Spleen (tissue), 13 donors: ENCODE measurements at places on chromosomes 3 and 15. TPM values are rescaled to one million over a fixed set of nuclear protein-coding genes. Genes with fewer than 3 reads are reported as not detected.

The C3orf18 gene
- total RNA-seq: 4.4 TPM

- H3K36me3 ChIP-seq: peaks cover 3% of the 10 kb centered on the region
- no peaks in the 10 kb centered on the region for H3K27me3 ChIP-seq
- no peak overlapping the region for H3K4me3 ChIP-seq
- no peaks in the 10 kb centered on the region for H3K4me1 ChIP-seq
These were observed 136.7 kb downstream of the GBE1 start for GRCh38 chr3:81624756-81625155.

DNA sequence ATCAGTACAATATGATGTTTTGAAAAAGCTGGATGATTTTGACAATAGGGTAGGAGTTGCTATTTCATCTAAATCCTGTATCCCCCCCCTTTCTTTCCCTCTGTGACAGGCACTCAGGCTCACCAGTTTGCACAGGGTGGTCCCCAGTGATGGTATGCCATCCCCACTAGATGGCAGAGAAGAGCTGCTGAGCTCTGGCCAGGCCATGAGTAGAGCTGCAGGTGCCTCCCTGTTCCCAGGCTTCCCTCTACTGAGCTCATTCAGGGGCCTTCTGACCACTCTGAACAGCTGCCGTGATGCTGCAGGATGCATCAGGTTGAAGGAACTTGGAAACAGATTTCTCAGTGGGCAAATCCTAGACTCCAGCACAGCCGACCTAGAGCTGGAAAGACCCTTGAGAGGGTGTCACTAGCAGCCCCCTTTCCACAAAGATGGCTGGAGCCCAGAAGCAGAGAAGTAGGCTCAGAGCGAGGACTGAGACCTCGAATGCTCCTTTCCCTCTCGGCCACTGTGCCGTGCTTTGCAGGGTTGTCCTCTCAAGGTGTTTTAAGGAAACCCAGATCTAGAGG lies 45.1 kb downstream of the EFCAB12 start:
- no peak overlapping the region for H3K4me3 ChIP-seq
- no peak overlapping the region for H3K27ac ChIP-seq
- H3K27me3 ChIP-seq: no peaks in the 10 kb centered on the region
- H3K36me3 ChIP-seq: peaks cover 14% of the 10 kb centered on the region

The ATP13A5 gene
- total RNA-seq: not detected

The WDR53 gene
- 13.5 TPM for total RNA-seq

DNA sequence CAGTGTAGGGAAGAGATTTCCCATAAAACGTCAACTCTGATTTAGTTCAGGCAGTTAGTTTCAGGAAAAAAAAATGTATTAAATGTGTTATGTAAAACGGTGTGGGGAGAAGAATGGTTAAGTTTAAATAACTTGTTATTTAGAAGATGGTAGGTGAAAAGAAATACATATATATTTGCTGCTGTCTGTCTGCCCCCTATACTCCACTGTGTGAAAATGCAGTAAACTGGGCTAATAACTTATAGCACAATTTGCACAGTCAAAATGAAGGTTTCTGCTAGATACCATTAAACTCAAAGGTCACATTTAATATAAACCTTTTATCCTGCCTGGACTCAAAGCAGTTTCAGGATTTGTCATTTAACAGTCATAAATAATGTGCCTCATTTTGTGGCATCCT lies 515.0 kb downstream of the FGF12 start:
- H3K36me3 ChIP-seq: no peaks in the 10 kb centered on the region
- no peaks in the 10 kb centered on the region for H3K4me1 ChIP-seq
- no peak overlapping the region for H3K27ac ChIP-seq
- H3K27me3 ChIP-seq: no peaks in the 10 kb centered on the region
- no peak overlapping the region for H3K4me3 ChIP-seq
